Stomach (tissue), 19 donors: ENCODE measurements at places on chromosomes 3 and 15. TPM values are rescaled to one million over a fixed set of nuclear protein-coding genes. Genes with fewer than 3 reads are reported as not detected.
A peak's percentile ranks its signal among the peaks of the same experiment; 100 is the strongest.

DNA sequence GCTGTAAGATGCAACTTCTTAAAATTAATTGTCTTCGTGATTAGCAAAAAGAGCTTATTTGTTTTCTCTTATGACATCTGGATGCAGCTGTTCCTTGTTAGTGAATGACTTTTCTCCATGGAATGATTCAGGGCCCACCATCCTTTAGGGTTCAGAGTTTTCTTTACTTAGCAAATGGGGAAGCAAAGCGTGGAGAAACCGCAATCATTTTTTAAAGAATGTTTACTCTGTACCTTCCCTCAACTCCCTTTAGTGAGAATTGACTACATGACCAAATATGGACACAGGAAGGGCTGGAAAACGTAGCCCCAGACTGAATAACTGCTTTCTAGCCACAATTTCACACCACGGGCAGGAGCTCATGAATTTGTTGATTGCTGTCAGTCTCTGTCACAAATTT, 130.1 kb downstream of the EDEM1 start:
- no peak for DNase-seq

GRCh38 chr3:153284282-153284938, 122.4 kb downstream of the RAP2B start:
- DNase-seq = no peak

DNA sequence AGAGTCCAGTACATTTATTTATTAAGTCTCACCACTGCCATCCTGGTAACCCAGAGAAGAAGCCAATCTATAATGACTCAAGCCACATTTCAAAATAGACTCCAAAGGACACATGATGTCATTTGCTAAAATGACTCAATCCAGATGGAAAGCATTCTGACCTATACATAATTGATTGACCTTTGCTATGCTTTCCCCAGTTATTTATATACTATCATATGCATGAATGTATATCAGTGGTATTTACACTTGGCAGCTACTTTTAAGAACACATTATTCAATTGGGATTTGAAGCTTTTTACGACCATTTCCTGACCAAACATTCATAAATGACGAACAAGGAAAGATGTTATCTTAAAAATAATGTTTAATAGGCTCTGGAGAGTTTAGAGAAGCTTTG, 297.2 kb downstream of the FHIT start:
- DNase-seq = no peak

- no peak for DNase-seq
Observed at GRCh38 chr3:146692254-146692653, 87.1 kb upstream of the PLSCR5 start.

DNA sequence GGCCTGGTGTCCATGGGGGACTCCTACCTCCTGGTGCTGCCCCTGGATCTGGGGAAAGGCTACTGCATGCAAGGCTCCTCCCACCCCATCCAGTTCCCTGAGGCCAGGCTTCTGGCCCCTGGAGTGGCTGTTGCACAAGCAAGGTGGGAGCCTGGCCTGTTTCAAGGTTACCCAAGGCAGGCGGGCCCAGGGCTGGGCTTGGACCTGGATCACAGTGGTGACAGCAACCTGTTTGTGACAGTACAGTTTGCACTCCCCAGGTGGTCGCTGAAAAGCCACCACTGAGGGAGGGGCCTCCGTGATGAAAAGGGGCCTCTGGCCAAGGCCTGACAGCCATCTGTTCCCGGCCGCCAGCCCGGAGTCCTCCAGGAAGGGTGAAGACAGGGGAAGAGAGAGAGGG, 14.4 kb upstream of the KY start:
- no peak for DNase-seq

- peak; percentile 77 for DNase-seq
Observed at GRCh38 chr15:79168922-79169456, 78.4 kb upstream of the RASGRF1 start.

DNA sequence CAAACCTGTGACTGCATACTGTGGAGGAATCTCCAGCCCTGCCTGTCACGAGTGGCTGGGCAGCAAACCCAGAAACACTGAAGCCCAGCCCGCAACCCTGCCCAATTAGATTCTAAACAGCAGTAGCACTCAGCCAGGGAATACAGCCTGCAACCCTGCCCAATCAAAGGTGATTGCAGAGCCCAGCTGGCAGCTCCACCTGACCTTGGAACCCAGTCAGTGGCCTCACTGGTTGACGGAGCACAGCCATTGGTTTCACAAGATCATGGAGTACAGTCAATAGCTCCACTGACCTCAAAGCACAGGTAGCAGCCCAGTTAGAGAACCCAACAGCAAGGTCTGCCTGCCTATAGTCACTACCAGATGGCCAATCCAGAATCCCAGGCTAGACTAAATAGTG, 35.2 kb upstream of the MYLK start:
- no peak for DNase-seq

- DNase-seq = no peak
Observed at GRCh38 chr3:128433837-128434165, 32.9 kb downstream of the DNAJB8 start.

DNA sequence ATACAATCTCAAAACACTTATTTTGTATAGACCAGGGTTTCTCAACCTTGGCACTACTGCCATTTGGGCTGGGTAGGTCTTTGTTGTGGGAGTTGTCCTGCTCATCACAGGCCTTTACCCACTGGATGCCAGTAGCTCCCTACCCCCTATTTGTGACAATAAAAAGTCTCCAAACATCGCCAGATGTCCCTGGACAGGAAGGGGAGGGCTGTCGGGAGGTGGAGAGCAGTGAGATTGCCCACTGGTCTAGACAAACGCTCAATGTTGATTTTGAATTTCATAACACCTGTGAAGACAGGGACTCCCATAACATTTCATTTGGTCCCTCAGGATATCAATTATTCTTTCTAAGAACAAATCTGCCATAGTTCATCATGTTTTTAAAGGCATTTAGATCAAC, 151.7 kb upstream of the PTPRG start:
- DNase-seq = no peak

DNA sequence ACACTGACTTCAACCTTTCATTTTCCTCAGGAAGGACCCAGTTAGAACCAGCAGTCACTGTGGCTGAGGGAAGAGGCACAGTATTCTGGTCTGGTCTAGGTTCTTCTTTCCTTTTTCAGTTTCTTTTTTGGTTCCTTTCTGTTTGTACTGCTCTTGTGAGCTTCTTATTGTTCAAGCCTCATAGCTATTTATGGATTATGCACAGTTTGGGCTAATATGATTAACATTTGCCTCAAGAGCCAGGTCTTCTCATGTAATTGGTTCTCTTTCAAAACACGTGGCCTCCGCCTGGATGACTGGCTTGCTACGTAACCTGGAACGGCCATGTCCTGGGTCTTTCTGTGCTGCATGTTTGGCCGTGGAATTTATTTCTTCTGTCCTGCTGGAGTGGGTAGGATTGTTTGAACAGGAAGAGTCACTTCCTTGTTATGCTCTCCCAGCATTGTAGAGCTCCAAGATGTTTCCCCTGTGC, 43.3 kb downstream of the RBMS3 start:
- DNase-seq = peak; percentile 54

DNA sequence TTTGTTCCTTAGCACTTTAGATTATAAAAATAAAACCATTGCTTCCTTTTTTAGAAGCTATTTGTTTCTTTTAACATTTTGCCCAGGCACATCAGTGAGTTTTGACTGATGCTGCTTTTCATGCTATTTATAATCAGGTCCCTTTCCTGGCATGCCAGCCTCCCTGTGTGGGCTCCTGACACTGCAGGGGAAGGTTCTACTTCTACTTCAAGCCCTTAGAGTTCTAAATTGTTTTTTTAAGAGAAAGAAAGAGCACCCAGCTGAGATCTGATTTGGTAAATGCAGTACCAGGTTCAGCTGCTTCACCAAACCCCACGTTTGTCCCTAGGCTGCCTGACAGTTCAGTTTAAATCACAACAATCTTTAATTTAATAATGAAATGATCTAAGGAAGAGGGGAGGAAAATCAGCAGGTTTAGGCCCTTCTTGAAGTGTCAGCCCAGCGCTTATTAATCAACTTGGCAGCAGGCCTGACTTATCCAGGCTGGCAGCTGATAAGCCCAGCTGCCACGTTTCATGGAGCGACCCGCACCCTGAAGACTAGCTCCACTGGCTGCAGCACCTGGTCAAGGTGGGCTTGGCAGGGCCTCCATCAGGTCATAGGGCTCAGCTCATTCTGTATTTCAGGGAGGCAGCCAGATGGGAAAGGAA, 29.0 kb downstream of the HGD start:
- no peak for DNase-seq

DNA sequence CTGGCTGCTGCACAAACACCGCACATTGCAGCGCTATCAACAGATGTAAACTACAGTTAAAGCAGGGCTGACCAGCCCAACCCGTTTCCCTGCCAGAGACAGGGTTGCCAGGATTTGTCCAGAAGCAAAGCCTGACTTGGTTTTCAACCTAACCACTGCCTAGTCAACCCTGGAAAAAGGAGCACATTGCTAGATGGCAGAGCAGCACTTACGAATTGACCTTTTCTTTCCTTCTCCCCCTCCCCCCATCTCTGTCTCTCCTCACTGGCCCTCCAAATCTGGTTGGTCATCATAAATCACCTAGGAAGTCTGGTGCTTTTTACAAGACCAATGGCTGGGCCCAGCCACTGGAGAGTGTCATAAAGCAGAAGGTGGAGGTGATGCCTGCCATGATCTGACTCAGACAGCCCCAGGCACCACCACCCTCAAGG, 51.3 kb downstream of the ABCC5 start:
- DNase-seq = peak; percentile 67

- no peak for DNase-seq
Observed at GRCh38 chr3:54180921-54181320, 58.6 kb downstream of the CACNA2D3 start.

- DNase-seq = no peak
Observed at GRCh38 chr3:138365253-138365555, 16.8 kb downstream of the MRAS start.

- DNase-seq = no peak
Observed at GRCh38 chr3:162134571-162134970, 638.0 kb downstream of the OTOL1 start.

- no peak for DNase-seq
Observed at GRCh38 chr15:68984586-68984985, 29.9 kb upstream of the NOX5 start.

DNA sequence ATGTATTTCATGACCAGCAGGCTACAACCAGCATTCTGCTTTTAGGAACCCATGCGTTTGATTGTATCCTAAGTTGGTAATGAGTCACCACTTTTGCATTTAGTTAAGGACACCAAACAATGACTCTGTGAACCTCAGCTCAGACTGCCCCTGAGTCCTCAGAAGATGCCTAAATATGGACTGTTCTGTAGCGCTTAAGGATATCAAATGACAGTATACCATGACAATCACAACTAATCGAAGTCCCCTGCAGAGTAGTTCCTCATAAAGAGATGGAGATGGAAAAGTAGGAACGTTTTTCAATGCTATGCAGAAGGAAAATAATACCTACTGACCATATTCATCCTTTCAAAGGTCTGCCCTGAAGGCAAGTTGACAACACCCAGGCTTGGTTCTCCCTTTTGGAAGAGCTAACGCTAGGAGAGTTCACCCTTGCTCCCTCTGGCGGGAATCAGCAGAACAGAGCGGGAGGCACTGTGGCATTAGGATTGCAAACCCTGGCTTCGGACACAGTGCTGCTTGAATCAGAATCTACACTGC, 508.6 kb downstream of the FHIT start:
- DNase-seq = no peak

- no peak for DNase-seq
Observed at GRCh38 chr3:122697952-122698620, 17.4 kb downstream of the PARP14 start.

DNA sequence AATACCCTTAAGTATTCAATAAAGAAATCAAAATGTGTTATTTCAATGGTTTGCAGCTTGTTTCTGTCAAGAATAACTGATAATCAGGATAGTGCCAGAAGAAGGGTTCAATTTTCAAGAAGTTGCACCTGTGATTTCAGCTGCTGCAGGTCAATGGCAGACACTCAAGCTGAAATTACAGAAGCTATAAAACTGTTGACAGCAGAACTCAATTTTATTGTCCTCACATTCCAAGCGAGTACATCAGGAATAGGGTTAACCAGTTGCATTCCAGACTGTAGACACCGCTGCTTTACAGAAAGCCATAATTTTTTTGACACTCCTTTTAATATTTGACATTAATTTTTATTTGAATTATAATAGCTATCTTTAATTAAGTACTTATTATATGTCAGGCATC, 364.1 kb downstream of the CGGBP1 start:
- no peak for DNase-seq

DNA sequence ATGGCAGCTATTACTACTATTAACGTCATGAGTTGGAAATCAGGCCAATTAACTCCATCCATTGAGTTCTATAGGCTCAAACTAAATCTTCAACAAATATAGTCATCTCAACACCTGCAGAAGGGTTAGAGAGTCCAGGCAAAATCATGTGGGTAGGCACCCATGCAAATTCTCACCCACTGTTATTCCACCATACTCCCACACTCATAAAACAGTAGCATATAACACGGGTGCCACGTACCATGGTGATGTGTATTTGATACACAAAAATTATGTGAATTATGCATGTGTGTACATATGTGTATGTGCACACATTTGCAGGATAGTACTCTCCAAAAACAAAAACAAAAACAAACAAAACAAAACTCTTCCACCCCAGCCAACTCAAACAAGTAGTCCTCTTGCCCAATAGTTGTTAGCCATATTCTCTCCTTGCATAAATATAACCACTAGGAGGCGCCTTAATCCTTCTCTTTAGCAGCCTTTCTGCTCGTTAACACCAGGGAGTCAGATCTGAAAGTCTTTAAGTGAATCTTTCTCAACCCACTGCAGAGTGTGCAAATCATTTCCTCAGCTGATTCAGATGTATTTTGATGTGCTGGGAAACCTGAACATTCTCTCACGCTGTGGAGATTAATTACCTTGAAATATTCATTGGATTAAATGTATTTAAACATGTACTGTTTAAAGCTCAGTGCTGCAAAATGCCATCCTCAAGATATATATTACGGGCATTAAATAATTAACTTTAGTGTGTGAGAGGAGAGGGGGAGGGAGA, 38.0 kb upstream of the COPB2 start:
- no peak for DNase-seq

- DNase-seq = no peak
Observed at GRCh38 chr3:40996382-40996781, 202.9 kb upstream of the CTNNB1 start.

DNA sequence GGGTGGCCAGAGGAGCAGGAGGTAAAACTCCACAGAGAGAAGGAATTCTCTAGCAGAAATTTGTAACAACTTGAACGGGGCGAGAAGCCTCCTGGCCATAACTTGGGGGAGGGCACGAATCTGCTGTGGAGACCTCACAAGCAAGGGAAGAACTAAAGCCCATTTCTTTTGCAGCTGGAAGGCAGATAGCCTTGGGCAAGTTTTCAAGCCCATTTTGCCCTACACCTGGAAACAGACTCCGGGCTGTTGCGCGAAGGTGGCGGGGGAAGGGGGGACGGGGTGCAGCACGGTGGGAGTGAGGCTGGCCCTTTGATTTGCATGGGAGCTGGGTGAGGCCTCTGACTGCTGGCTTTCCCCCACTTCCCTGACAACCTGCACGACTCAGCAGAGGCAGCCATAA, 168.8 kb downstream of the MEGF11 start:
- no peak for DNase-seq

- DNase-seq = no peak
Observed at GRCh38 chr3:142940000-142940399, 23.5 kb downstream of the PAQR9 start.

ZNF80 gene
- not detected for total RNA-seq

DENND6A gene
- total RNA-seq = 27.2 TPM

ACKR4 gene
- total RNA-seq = 1.8 TPM

DUOXA2 gene
- 21.7 TPM for total RNA-seq

CD96 gene
- total RNA-seq = 6.2 TPM

RBM15B gene
- 15.8 TPM for total RNA-seq

CCR3 gene
- not detected for total RNA-seq

STX19 gene
- not detected for total RNA-seq

KBTBD13 gene
- total RNA-seq = not detected

SH3GL3 gene
- not detected for total RNA-seq

MCCC1 gene
- total RNA-seq = 49.8 TPM

FANCD2OS gene
- not detected for total RNA-seq

PLA2G4E gene
- total RNA-seq = not detected

LRRIQ4 gene
- total RNA-seq = not detected
